ENCODE measurements at places on chromosomes 12 and 14. TPM values are rescaled to one million over a fixed set of nuclear protein-coding genes. Genes with fewer than 3 reads are reported as not detected.

FGF23 gene
- total RNA-seq: not detected

GRCh38 chr14:92591346-92591745 lies 77.8 kb downstream of the RIN3 start:
- no peak for DNase-seq

DNA sequence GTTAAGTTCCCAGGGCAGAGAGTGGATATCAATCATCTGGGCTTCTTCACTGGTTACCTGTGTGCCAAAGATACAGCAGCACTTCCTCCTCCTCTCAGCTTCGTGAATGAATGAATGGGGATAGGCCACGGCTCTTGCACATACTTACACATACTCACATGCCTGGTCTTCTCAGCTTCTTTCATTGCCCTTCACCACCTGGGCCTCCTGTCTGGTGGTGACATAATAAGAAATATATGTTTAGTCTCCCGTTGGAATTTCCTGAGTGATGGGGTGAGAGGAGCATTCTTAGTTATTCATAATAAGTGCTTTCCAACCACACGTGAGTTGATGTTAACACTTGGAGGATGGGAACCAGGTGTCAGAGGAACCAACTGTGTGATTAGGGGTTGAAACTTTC lies 268.1 kb upstream of the RMST start:
- no peak for DNase-seq

SLC17A8 gene
- not detected for total RNA-seq

GRCh38 chr12:105100998-105101397 lies 6.5 kb upstream of the WASHC4 start:
- peak; percentile 28 for DNase-seq

DNA sequence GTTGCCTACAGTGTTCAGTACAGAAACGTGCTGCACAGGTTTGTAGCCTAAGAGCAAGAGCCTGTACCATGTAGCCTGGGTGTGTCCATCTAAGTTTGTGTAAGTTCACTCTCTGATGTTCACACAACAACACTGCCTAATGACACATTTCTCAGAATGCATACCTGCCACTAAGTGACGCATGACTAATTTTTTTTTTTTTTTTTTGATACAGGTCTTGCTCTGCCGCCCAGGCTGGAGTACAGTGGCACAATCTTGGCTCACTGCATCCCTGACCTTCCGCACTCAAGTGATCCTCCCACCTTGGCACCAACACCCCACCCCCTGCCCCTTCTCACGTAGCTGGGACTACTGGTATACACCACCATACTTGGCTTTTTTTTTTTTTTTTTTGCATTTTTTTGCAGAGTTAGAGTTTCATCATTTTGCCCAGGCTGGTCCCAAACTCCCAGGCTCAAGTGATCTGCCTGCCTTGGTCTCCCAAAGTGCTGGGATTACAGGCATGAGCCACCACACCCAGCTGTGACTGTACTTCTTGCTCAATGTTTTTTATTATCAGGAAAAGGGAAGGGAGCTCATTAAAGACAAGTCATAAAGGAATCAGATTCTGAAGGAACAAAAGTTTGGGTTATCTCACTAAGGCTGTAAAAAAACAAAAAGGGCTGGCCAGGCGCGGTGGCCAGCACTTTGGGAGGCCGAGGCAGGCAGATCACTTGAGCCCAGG lies 10.0 kb upstream of the CDC42BPB start:
- peak; percentile 74 for DNase-seq

LACRT gene
- total RNA-seq: not detected

- no peak for DNase-seq
Observed at GRCh38 chr12:3046441-3047200, 30.6 kb upstream of the TSPAN9 start.

RAB5B gene
- 84.3 TPM for total RNA-seq

GRCh38 chr14:98758440-98758839 lies 513.6 kb downstream of the BCL11B start:
- no peak for DNase-seq

SCFD1 gene
- total RNA-seq: 126 TPM

KCNH5 gene
- total RNA-seq: not detected

GRCh38 chr14:90682615-90683014 lies 133.6 kb downstream of the TTC7B start:
- DNase-seq: no peak

MYH7 gene
- total RNA-seq: not detected

GRCh38 chr12:79424109-79424721 lies 266.5 kb downstream of the PAWR start:
- peak; percentile 96 for DNase-seq

KRT78 gene
- total RNA-seq: not detected

DNA sequence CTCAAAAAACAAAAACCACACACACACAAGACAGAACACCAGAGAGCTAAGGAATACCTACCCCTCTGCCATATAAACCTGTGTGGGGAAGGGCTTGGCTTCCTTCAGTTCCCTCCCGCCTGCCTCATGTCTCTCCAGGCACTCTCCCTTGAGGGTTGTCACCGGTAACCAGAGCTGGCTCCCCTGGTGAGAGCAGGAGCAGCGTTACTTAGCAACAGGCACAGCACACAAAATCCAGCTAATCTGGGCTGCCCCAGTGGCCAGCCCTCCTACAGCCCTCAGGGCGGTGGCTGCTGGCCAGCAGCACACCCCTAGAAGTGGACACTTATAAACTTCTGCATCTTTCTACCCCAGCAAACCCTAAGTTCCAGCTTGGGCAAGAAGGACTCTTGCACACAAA lies 21.6 kb upstream of the NR4A1 start:
- peak; percentile 64 for DNase-seq

DNA sequence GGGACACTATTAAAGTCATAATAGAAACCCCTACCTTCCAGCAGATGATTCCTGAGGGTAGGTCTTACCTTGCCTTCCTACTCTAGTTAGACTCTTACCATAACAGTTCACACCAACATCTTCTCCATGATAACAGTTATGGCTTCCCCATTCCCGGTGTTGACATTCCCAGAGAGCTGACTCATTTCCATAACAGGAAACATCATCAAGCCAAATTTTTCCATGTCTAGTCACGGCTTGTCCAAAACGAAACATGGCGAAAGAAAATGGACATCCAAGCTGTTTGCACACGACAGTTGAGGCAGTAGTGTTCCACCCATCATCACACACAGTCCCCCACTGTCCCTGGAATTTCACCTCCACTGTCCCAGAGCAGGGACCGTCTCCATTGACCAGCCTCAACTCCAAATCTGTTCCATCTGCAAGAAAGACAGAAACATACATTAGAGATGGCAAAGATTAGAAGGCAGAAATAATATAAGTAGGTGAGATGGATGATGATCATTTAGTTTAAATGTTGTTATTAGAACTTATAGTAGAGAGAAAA lies 10.6 kb downstream of the CD163L1 start:
- DNase-seq: peak; percentile 78

DNA sequence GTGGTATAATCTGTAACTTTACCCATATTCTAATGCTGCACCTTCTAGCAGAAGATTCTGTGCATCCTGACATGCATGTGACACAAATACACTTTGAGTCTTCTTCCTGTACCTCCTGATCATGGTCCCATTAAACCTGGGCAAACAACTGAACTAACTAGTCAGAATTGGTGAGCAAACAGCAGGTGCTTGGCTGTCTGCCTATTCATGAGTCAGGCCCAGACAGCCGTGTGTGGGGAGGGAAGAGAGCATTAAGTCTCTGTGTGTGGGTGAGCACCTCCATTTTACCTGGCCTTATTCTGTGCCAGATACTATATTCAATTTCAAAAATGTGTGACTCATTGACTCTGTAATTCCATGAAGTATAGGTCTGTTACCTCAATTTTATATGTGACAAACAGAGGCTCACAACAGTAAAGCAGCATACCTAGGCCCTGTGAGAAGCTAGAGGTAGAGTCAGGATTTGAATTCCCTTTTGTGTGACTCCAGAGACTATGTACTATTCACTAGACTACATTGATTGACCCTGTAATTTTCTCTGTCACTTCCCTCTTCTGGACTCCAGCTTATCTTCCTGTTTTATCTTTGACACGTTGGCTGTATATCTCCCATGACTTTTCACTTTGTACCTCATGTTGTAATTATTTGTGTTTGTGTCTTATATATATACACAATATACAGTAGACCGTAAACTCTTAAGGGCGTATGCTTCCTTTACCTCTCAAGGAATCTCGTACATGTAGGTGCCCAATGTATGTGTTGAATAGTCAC lies 32.2 kb downstream of the SUSD6 start:
- peak; percentile 25 for DNase-seq

GRCh38 chr14:63392236-63392635 lies 73.5 kb upstream of the GPHB5 start:
- no peak for DNase-seq

GRCh38 chr12:89179983-89180382 lies 172.3 kb downstream of the DUSP6 start:
- peak; percentile 33 for DNase-seq

DDIT3 gene
- 9.1 TPM for total RNA-seq

DNA sequence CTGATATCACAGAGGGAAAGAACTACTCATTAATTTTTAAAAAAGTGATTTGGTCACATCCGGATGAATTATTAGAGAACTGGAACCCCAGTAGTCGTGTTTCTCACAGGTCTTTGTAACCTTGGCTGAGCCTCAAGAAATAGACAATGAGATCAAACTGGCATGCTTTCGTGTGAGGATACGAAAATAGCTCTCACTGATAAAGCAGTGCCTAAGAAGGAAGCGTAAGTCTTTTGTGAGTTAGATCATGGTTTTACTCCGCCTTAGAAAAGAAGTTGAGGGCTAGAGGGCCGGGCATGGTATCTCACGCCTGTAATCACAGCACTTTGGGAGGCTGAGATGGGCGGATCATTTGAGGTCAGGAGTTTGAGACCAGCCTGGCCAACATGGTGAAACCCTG lies 33.8 kb upstream of the GALNT16 start:
- no peak for DNase-seq

DNA sequence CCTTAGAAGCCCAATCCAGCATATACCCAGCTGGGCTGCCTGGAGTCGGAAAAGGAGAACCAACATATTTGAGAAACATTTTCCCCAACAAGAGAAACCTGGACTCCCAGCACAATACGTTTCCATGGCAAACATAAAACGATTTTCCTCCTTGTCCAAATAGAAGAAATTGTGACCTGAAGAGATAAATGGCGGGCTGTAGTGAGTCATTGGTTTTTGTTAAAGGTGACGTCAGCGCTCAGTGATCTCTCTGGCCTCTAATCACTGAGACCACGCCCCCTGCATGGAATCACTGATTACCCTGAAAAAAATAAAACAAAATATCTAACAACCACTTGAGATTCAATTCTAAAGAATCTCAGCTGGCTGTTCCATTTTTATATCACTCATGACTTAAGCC lies 6.0 kb downstream of the CCDC60 start:
- DNase-seq: no peak

NGB gene
- total RNA-seq: not detected

GRCh38 chr14:68282479-68283377 lies 463.1 kb downstream of the RAD51B start:
- DNase-seq: no peak

- DNase-seq: no peak
Observed at GRCh38 chr12:10158406-10158805, 13.5 kb downstream of the OLR1 start.

DNA sequence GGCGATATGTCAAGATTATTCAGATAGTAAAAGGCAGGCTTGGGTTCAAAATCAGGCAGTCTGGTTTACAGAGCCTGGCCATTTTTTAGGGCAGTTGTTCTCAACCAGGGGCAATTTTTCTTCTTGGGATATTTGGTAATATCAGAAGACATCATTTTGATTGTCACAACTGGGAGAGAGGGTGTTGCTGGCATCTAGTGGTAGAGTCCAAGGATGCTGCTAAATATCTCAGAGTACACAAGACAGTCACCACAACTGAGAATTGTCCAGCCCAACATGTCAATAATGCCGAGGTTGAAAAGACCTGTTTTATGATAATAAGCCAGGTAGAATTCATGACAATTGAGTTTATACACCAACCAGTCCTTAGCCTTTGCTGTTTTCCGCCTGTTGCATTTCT lies 733.9 kb downstream of the NRXN3 start:
- no peak for DNase-seq

DNA sequence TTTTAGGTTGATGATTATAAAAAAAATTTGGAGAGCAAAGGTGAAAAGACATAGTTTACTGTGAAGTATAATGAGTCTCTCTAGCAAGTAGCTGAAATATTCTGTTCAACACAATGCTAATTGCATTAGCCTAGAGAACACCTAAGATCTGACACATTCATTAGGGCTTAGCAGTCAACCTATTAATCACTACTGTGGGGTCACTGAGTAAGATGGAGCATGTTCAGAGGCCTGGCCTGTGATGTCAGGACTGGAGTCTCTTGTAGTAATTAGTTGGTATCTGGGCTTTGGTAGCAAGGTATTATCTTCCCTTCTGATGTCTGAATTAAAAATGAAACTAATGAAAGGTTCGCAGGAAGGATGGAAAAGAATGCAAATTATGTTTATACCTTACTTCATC lies 112.7 kb downstream of the SLC16A7 start:
- DNase-seq: no peak

GRCh38 chr12:47376927-47377326 lies 297.2 kb upstream of the AMIGO2 start:
- no peak for DNase-seq

- DNase-seq: peak; percentile 88
Observed at GRCh38 chr14:65281991-65282895, 130.3 kb upstream of the FUT8 start.

POP5 gene
- 56.5 TPM for total RNA-seq

GRCh38 chr14:28931999-28932398 lies 165.4 kb downstream of the FOXG1 start:
- DNase-seq: no peak

- DNase-seq: peak; percentile 78
Observed at GRCh38 chr12:75862692-75863471, 168.7 kb downstream of the PHLDA1 start.

CBLN3 gene
- total RNA-seq: 4.2 TPM

DNA sequence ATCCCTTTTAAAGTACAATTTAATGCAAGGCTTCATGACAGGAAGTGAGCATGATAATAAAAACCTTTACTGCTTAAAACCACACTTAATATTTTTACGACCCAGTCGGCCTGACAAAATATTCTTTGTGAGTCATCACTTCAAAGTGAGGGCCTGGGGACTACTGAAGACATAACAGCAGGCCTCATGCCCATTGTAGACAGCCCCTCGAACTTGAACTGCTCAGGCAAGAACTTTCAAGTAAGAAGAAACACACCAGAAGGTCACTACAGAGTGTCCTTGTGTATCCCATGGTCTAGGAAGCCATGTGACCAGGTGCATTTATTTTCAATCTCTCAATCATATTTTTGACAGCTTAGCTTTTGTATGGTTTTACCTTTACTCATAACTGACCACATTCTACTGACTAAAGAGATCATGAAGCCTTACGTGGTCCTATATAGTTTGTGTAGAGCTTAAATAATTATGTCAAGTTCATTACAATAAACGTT lies 61.4 kb upstream of the MANSC4 start:
- DNase-seq: peak; percentile 22

BDKRB1 gene
- 41.0 TPM for total RNA-seq

DNA sequence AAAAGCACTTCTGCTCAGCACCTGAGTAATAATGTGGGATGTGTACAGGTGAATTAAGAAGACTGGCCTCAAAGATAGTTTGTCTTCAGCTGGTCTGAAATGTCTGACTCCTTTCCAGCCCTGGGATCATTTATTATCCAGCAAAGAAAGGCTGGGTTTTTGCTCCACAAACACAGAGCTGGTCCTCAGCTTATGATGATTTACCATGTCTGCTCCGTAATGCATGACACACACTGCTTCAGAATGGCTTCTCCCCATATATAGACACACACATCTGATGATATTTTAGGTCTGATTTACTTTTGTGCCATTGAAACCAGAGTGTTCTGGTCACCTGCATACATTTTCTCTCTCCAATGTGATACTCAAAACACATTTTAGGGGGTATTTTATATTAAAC lies 225.0 kb downstream of the SLC25A21 start:
- DNase-seq: no peak

All from HFFc6 (cell line).